NCI-H748 treated with DMSO at 0.1 percent for 48 hours (cell line): ENCODE measurements at places on chromosomes 12 and 14.

DNA sequence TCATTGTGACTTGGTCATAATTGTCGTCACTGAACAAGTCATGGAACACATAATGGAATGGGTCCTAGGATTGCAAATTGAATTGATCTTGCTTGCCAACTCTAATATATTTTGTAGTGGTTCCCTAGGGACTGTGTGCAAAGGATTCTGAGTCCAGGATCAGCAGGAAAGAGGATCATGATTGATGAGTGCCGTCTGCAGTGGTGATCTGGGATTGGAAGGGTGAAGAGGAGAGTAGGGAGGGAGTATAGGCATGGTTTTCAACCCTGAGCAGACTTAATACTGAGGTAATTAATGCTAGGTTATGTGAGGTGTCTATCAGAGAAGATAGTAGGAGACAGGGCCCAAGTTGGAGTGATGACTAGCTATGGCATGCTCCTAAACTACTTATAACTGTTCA lies 168.9 kb downstream of the ESR2 start:
- no peak for DNase-seq

DNA sequence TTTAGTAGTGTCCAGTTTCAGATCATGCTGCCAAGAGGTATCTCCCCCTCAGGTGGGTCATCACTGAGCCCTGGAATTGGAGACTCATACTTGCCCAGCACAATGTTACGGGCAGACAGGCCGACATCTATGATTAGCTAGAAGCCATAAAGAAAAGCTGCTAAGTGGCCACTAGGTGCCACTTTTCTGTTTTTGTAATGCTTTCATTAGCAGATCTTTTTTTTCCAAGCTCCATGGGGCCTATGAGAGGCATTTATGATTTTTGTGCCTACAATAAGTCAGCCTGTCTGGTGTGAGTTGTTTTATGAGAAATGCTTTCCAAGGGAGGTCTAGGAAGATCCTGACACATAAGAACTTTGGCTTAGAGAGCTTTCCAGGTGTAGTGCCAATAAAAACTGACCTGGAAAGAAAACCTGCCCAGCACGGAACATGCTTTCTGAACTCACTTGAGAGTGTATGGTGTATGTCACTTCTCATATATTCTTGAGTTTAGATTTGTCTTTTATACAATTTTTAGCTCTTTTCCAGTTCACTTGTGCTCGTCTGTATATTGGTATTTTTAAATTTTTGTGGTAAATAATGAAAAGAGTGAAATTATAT lies 21.8 kb upstream of the SMCO2 start:
- no peak for DNase-seq

DNA sequence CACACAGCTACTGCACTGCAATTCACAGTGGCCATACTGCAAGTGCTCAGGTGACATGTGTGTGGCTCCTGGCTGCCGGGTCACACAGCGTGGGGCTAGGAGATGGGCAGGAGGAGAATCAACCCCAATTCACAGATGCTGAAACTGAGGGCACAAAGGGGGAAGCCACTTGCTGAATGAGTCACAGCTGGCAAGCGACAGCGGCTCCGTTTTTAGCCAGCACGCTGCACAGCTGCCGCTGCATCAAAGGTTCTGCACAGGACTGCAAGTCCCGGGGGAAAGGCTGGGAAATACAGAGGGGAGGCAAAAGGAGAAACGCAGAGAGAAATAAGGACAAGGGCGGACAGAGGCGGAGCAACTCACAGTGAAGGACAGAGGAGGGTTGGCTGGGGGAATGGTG lies 57.9 kb downstream of the KDM2B start:
- no peak for DNase-seq

GRCh38 chr12:508795-509194 lies 49.1 kb downstream of the B4GALNT3 start:
- DNase-seq, result no peak
